Tongue (tissue), 3 donors: ENCODE measurements at places on chromosomes 2 and 18.

DNA sequence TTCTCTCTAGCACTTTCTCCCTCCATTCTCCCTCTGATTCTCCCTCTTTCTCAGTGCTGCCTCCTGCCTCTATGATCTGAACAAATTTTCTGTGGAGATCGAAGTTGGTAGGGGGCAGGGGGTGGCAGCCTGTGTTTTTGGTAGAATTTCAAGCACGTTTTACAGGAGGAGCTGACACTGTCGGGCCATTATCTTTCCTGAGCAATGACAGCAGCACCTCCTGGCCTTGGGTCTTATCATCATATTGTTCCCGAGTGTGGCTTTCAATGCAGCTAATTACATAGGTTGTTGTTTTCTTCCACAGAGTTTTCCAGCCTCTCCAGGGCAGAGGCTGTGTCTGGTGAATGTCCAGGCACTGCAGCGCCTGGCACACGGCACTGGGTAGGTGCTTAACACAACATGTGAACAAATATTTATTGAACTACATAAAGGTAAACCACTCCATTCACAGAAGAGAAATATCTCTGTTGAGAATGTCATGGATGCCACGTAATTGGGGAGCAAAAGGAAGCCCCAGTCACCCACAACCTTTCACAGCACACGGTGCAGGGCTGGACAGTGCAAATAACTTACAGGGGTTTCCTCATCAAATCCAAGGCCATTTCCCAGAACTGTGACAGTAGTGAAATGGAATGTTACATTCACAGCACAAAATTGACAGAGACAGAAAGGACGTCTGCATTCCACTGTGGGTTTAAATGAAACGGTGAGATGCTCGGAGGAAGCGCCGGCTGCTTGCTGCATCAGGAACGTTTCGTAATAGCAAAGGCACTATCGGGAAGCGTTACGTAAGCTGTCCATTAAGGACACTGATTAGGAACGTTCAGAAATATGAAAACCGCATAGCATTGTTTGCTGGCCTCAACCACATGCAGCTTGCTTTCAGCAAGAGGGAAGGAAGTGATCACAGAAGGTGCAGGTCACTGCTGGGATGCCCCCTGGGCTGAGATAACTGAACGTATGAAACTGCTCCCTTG is 6.5 kb upstream of the KCNG2 start:
- DNase-seq: peak; percentile 60

DNA sequence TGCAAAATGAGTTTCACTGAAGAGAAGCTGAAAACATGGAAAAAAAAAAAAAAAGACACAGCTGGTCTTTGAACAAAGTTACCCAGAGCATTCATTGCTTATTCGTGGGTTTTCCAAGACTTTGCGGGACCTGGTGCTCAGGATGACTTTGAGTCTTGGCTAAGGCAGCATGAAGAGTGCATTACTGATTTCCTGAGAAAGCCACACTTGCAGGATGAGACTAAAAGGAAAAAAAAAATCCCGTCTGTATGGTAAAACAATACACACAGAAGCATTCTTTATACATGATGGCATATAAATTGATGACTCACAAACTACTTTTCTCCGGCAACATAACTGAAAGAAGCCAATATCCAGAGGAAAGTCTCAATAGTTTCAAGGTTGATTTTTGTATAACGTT is 195.4 kb downstream of the SPP2 start:
- DNase-seq: peak; percentile 12

DNA sequence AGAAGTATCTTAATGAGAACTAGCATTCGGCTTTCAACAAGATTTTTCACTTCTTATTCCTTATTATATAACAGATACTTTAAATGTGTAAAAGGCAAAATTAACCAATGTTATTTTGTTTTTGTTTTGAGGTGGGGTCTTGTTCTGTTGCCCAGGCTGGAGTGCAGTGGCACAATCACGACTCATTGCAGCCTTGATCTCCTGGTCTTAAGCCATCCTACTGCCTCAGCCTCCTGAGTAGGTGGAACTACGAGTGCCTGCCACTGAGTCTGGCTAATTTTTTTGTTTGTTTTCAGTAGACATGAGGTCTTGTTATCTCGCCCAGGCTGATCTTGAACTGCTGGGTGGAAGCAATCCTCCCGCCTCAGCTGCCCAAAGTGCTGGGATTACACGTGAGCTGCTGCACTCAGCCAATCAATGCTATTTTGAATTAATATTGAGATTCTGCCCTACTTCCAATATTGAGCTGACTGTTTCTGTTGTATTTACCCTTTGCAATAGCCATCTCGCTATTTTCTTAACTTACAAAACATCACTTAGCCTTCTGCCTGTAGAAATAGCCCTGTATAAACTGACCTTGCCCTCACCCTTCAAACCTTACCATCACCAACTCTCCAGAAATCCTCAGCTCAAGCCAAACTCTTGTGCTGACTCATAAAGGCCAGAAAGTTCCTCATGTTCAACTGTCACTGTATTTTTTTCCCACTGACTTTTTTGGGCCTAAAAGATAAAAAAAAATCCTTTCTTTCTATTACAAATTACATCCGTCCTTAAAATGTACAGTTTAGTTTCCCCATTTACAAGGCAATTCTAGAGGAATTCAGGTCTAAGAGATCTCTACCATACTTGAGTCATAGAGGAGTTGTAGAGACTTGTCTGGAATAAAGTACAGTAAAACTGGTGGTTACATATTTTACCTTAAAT is 94.3 kb downstream of the OLA1 start:
- no peak for DNase-seq

GRCh38 chr2:231732604-231733003 is 24.3 kb downstream of the PTMA start:
- DNase-seq: no peak

GRCh38 chr2:33177627-33178026 is 230.9 kb downstream of the LTBP1 start:
- DNase-seq: no peak

GRCh38 chr2:192265751-192266150 is 71.0 kb upstream of the TMEFF2 start:
- DNase-seq: no peak

DNA sequence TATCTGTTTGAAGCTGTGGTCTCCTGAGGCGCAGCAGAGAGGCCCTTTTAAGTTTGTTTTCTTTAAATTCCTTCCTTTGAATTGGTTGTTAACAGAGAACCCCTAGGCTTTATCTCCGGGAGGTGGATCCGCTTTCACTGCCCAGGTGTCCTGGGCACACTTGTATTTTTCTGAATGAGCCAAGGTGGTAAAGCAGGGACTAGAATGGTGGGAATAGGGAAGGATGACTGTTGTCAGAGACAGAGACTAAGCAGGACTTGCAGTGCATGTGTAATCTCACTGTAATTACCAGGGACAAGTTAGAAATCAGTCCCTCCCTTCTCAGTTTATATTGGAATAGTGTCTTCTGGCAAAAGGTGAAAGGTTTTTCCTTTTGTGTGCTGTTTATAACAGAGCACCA is 72.8 kb downstream of the PHLPP1 start:
- DNase-seq: no peak

DNA sequence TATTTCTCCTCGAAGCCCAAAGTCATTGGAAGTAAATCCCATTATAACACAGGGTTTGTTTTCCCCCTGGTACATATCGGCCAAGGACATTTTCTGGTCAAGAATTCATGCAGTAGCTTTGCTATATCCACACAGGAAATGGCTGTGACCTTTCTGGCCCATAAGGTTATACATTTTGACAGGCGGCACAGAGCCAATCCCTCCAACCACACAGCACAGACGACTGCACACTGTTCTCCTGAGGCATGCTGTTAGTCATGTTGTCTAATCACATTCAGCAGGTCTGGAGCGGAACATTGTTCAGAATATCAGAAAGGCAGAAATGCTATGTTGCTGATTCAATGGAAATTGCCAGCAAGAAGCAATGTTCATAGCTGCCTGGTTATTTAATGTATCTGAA is 742.3 kb upstream of the SLC8A1 start:
- peak; percentile 6 for DNase-seq

- DNase-seq: no peak
Observed at GRCh38 chr2:41741951-41742595, 305.7 kb upstream of the PKDCC start.

DNA sequence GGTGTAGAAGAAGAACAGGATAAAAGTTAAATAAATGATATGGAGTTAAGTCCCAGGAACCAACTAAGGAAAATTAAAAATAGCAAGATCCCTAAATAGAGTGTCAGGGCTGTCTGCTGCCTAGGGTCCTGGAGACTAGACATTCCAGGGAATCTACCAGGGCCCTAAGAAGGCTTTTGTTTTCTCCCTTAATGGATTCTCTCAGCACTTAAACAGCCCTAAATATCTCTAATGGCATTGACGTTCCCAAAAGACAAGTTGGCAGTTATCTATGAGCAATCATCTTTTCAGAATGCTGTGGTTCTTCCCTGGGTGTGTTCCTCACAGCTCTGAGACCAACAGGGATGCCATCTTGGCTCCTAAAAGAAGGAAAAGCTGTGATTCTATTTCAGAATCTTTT is 616.3 kb downstream of the EPHA4 start:
- DNase-seq: no peak

DNA sequence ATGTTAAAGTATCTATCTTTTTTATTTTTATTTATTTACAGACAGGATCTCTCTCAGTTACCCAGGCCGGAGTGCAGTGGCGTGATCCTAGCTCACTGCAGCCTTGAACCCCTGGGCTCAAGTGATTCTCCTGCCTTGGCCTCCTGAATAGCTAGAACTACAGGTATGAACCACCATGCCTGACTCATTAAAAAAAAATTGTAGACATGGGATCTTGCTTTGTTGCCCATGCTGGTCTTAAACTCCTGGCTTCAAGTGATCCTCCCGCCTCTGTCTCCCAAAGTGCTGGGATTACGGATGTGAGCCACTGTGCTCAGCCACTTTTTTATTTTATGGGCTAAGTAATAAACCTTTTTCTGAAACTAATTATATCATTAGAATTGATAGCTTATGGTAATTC is 7.1 kb downstream of the MFSD6 start:
- no peak for DNase-seq

DNA sequence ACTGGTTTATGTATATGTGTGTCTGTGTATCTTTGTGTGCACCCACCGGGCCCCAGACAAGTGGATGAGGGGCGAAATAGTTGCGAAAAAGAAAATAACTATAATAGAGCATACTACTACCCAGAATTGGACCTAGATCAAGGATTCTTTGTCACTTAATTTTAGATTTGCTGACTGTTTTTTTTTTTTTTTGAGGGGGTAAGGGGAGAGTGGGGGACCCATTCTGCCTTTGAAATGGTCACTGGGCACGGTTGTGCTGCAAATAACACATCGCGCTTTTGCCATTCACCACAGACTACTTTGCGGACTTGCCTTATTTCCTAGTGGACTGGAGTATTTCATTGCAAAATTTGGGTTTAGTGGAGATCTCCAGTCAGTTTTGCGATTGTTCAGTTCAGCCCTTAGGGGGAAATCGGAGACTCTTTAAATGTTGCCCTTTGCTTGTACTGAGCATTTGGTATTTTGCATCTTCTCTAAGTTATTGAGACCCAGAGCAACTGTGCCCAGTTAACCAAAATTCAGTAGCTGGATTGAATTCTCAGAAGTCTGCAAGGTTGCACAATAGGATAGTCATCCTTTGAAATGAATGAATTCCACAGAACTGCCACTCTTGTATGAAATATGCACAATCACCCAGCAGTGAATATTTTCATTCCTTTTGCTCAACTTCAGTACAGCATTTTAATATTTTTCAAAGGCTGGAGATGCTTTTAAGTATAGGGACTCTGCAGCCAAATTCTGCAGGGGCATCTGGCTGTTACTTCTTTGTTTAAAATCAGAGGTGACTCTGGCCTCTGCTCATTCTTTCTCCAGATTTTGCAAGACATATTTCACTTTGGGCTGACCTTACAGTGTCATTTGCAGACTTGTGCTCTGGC is 2.9 kb downstream of the TRIB2 start:
- DNase-seq: peak; percentile 57

DNA sequence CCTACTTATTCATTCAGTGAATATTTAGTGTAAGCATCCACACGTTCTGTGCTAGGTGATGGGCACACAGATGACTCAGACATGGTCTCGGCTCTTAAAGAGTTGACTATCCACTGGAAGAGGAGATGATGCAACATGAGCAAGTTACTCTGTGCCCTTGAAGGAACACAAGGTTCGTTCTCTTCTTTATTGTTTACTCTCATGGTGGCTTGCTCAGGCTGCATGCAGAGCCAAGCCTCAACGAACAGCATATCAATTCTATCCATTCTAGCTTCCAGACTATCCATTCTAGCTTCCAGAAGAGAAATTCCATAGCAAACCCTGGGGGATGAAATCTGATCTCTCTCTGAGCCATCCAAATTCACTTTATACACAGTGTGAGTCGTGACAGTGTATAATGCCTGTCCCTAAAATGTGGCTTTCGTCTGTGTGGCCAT is 68.1 kb upstream of the CTAGE1 start:
- DNase-seq: no peak

GRCh38 chr2:207317378-207317984 is 151.7 kb upstream of the KLF7 start:
- DNase-seq: no peak

DNA sequence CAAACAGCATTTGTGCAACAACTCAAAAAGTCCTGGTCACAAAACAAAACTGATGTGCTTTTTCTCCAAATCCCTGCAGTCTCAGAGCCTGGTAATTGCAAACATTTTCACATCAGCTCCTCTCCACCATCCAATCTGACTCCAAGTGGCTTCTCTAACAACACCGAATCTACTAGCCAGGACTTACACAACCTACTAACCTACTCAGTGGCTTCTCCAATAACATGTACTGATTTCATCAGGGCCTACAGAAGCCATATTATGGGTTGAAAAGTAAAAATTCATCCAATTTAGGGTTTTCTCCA is 104.3 kb downstream of the COLEC12 start:
- DNase-seq: no peak

- DNase-seq: peak; percentile 72
Observed at GRCh38 chr2:217714287-217714751, 288.5 kb downstream of the TNS1 start.

DNA sequence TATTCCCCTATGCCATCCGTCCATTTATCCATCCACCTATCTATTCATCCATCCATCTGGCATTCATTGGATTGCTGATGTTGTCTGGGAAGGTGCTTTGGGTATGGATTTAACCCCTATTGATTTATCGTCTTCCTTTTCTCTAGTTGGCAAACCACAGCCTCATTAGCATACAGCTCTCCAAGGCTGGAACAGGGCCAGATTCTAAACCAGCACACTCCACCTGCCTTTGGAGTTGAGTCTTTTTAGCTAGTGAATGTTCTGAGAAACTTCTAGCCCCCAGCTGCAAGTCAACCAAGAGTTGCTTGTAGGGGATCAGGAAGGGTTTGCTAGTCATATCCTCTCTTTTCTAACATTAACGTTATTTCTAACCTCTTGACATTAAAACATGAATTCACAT is 90.7 kb downstream of the NRP2 start:
- no peak for DNase-seq
